ENCODE measurements at places on chromosomes 2 and 18. TPM values are rescaled to one million over a fixed set of nuclear protein-coding genes. Genes with fewer than 3 reads are reported as not detected.
A peak's percentile ranks its signal among the peaks of the same experiment; 100 is the strongest.

GRCh38 chr2:187369471-187369870 lies 78.6 kb downstream of the CALCRL start:
- DNase-seq, result no peak

DNA sequence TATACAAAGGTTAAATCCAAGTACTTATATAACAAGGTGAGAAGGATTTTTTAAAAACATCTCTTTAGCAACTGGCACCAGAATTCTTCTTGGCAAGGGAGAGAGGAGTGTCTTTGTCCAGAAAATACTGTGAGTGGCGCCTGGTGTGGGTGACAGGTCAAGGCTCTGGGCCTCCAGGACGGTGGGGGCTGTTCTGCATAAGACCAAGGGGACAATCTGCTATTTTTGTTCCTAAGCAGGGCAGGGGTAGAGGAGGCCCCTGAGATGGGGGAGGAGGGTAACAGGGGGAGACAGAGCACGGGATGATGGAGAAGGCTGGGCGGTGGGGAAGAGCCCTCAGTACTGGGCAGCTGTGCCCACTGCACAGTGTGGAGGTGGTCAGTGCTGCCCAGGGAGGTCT lies 51.6 kb upstream of the TAF1B start:
- DNase-seq, result peak; percentile 9

Gene DSG3
- total RNA-seq, result not detected

GRCh38 chr2:45857867-45858520 lies 206.5 kb downstream of the PRKCE start:
- DNase-seq, result no peak

Gene UPP2
- total RNA-seq, result not detected

Gene MSTN
- not detected for total RNA-seq

DNA sequence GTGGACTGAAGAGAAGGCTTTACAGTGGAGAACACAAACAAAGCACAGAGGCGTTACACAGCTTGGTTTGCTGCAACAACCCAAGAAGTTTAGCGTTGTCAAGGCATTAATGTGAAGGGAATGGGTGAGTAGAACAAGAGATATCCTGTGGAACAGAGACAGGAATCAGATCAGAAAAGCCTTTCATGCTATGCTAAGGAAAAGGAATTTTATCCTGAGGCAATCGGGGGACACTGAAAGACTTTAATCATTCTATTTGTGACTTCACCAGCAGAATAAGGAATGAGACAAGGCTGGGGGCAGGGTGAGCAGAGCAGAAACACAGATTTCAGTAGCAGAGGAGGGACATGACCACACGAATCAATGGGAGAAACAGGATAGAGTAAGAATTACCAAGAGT lies 600.7 kb downstream of the IRS1 start:
- DNase-seq, result no peak

- no peak for DNase-seq
Observed at GRCh38 chr2:27965841-27966240, 75.3 kb downstream of the BABAM2 start.

- DNase-seq, result no peak
Observed at GRCh38 chr18:49139766-49140165, 189.0 kb upstream of the SMAD7 start.

- DNase-seq, result no peak
Observed at GRCh38 chr18:57148263-57148662, 1.4 kb downstream of the BOD1L2 start.

Gene ANO7
- total RNA-seq, result 0.80 TPM

DNA sequence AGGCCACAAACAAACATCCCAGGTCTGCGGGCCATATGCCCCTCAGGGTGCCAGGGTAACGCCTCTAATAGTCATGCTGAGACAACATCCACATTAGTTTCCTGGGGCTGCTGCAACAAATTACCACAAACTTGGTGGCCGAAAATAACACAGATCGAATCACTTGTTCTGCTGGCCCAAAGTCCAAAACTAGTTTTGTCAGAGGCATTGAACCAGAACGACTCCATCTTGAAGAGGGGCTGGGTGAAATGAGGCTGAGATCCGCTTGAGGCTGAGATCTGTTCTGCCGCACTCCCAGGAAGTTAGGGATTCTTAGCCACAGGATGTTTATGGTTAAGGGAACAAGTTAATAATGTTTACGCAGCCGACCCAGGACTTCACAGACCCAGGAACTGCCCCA lies 66.7 kb downstream of the COPS8 start:
- no peak for DNase-seq

- DNase-seq, result no peak
Observed at GRCh38 chr18:4453874-4454536, 1.1 kb downstream of the DLGAP1 start.

- DNase-seq, result no peak
Observed at GRCh38 chr18:23703057-23703986, 14.1 kb downstream of the LAMA3 start.

DNA sequence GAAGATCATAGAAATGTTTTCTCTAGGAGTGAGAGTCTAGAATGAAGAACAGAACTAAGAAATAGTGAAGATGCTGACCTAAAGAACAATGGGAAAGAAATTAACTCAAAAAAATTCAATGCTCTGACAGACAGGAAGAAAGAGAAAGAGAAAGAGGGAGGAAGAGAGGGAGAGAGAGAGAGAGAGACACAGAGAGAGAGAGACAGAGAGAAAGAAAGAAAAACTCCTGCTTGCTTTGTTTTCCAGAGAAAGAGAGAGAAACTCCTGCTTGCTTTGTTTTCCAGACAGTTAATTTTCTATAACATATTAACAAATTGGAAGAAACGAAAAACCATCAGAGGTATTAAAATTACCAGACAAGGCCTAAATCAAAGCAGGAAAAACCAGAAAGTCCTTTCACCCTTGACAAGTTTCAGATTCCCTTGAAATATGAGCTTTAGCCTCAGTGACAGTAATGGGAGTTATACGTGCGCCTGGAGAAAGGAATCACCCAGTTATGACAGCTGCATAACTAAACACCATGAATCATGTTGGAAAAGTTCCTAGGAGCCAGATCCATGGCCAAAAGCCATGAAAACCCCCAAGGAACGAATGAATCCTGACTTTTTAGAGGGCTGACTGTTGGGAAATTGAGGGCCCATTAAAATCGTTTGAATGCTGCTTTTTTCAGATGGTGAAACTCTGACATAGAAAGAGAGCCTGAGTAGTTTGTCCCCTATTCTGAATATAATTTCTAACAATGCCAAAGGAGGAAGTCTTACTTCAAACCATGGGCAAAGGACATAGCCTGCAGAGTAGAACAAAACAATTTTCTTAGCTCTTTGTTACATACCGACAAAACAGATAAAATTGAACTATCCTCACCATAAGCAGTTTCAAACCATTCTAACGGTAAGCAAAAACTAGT lies 228.6 kb upstream of the CHST9 start:
- no peak for DNase-seq

- no peak for DNase-seq
Observed at GRCh38 chr2:117832905-117833613, 18.6 kb downstream of the DDX18 start.

DNA sequence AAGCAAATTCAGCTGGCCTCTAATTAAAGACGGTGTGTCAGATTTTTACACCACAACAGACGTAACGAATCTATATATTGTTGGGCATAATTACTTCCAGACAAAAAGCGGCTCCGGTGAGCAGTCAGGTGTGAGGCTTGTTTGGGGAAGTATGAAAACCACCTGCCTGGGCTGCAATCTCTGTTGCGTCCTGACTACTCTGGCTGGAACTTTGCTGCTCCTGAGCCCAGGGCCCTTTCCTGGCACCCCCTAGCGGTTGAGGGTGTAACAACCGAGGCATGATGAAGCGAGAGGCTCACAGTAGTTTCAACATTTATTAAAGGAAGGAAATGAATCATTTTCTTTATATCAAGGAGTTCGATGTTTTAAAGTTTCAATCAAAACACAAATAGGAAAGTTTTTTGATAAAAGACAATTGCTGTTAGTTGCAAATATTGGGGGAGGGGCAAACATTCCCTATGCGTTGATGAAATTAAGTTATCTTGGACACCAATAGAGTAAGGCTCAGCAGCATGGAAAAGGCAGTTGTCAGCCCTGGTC lies 10.6 kb upstream of the ITGB6 start:
- DNase-seq, result peak; percentile 38

GRCh38 chr2:232699110-232699509 lies 2.0 kb downstream of the GIGYF2 start:
- DNase-seq, result no peak

DNA sequence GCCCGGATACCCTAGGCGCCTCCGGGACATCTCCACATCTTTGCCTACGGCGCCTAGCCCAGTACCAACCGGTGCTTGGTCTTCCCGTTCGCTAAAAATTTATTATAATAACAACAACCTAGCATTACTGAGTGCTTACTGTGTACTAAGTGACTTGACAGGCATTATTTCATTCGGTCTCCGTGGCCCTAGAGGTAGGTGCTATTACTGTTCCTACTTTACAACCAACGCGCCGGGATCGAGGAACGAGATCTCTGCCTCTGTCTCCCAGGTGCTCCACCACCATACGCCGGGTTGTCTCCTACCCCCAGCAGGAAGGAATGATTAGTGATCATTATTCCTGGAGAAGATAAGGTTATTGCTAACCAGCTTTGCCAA lies 657 bp upstream of the BIN1 start:
- DNase-seq, result no peak

GRCh38 chr2:195038153-195038552 lies 618.9 kb upstream of the SLC39A10 start:
- DNase-seq, result no peak

Gene KYNU
- total RNA-seq, result 1.0 TPM

- no peak for DNase-seq
Observed at GRCh38 chr2:134449157-134449556, 195.3 kb downstream of the MGAT5 start.

Gene FRZB
- 2.2 TPM for total RNA-seq

GRCh38 chr18:28175930-28176697 lies 816 bp downstream of the CDH2 start:
- DNase-seq, result peak; percentile 21

DNA sequence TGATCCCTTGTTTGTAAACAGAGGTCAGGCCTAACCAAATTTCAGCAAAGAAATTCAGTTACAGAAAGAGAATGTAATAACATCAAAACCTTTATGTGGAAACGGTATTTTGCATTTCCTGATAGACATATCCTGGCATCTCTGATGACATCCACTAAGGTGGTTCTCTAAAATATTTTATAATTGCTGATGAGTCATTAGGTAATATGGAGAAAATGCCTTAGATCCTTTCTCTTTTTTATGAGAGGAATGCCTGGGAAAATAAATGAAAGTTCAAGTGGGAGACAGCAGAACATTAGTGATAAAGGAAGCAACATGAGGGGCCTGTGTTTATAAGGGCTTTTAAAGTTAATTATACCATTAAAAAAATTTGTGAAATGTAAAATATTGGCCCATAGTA lies 72.6 kb downstream of the PLCL1 start:
- no peak for DNase-seq

Gene USP37
- total RNA-seq, result 5.7 TPM

- no peak for DNase-seq
Observed at GRCh38 chr2:32284321-32284720, 6.6 kb downstream of the YIPF4 start.

GRCh38 chr2:136243638-136244535 lies 125.9 kb upstream of the CXCR4 start:
- DNase-seq, result no peak

DNA sequence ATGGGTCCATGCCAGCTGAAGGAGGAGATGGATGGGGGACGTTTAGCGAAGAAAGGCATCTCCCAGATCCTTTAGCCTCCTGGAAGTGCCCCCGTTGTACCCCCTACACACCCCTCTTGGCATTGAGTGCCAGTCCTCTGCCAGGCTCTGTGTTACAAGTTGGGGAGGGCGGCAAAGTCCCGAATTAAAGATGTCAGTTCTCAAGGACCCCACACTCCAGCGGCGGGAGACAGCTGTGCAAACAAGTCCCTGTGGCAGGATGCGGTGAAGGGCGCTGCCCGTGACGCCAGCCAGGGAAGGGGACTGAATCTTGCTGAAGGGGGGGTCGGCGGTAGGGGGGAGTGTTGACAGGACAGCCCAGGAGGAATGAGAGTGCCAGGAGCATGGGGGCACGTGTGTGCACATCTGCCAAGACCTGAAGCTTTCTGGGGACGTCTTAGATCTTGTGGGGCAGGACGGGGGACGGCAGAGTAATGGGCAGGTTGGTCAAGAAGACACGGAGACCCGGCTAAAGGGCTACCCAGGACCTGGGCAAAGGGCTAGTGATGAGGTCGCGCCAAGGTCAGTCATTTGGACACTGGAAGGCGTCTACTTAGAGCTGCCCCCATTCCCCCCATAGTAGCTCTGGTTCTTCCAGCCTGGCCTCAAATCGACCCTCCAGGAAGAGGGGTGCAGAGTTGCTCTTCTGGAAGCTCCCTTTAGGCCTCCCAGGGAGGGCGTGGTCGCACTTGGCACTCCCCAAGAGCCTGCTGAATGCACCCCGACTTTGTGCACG lies 2.8 kb upstream of the CTDSP1 start:
- DNase-seq, result peak; percentile 84

Gene TMEM200C
- total RNA-seq, result 0.96 TPM

Gene IL36RN
- total RNA-seq, result not detected

- DNase-seq, result no peak
Observed at GRCh38 chr2:206562375-206562774, 79.9 kb upstream of the FAM237A start.

DNA sequence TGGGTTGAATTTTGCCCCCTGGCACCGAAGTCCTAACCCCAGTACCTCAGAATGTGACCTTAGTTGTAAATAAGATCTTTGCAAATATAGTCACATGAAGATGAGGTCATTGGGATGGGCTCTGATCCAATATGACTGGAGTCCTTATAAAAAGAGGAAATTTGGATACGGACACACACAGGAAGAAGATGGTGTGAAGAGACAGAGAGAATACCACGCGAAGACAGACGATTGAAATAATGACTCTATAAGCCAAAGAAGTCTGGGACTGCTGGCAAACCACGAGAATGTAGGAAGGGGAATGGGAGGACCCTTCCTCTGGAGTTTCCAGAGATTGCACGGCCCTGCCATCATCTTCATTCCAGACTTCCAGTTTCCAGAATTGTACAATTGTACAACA lies 98.6 kb downstream of the CPO start:
- DNase-seq, result no peak

Gene CROCC2
- not detected for total RNA-seq

DNA sequence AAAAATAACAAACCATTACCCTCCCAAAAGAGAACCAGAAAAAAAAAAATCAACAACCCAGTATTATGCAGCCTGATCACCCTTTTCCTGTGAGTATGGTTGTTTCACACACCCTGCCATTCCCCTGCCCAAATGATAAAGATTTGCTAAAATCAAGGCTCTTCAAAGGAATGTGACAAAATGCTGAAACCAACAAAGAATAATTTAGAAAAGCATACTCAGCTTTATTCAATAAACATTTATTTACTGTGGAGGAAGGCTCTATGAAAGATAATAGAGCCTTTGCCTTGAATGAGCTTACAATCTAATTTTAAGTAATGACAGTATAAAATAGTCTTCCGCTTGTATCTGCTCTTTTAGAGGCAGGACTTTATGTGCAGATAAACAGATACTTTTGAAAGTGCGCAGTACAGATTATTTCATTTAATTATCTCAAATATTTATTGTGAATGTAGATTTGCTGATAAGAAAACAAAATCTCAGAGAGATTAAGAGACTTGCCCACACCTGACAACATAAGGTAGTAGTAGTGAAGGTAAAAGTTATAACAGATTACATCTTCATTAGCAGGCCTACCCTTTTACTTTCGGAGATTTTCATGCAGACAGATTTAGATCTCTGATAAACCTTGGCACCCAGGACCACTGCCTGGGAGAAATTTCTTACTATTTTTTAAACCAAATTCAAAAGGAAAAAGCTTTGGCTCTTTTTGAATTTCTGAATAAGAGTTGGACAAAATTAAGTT lies 211.9 kb downstream of the SRBD1 start:
- no peak for DNase-seq

Gene C2orf66
- not detected for total RNA-seq

GRCh38 chr2:20781656-20782265 lies 41.1 kb downstream of the LDAH start:
- DNase-seq, result no peak

All from left ventricle myocardium inferior (tissue), 1 donor.